Osteocyte (in vitro differentiated cells): ENCODE measurements at places on chromosomes 2 and 18. TPM values are rescaled to one million over a fixed set of nuclear protein-coding genes. Genes with fewer than 3 reads are reported as not detected.

IL1RL2 gene
- 0.21 TPM in 1 of 2 replicates, not detected in the other for total RNA-seq

GRCh38 chr2:220887876-220888275 lies 684.2 kb downstream of the EPHA4 start:
- H3K4me1 ChIP-seq = peaks cover 8% of the 10 kb centered on the region
- H3K27me3 ChIP-seq = no peaks in the 10 kb centered on the region
- no peak for DNase-seq
- no peak overlapping the region for H3K4me3 ChIP-seq
- H3K27ac ChIP-seq = no peak overlapping the region
- peaks cover 2% of the 10 kb centered on the region for H3K36me3 ChIP-seq

GRCh38 chr2:7011356-7012083 lies 94.3 kb downstream of the RNF144A start:
- DNase-seq = no peak
- H3K4me1 ChIP-seq = peaks cover 31% of the 10 kb centered on the region

- no peaks in the 10 kb centered on the region for H3K27me3 ChIP-seq
- no peak overlapping the region for H3K27ac ChIP-seq
- H3K4me1 ChIP-seq = no peaks in the 10 kb centered on the region
- H3K36me3 ChIP-seq = no peaks in the 10 kb centered on the region
- no peak overlapping the region for H3K4me3 ChIP-seq
- DNase-seq = no peak
These were observed 299.4 kb downstream of the ZNF516 start for GRCh38 chr18:76195601-76196000.

DNA sequence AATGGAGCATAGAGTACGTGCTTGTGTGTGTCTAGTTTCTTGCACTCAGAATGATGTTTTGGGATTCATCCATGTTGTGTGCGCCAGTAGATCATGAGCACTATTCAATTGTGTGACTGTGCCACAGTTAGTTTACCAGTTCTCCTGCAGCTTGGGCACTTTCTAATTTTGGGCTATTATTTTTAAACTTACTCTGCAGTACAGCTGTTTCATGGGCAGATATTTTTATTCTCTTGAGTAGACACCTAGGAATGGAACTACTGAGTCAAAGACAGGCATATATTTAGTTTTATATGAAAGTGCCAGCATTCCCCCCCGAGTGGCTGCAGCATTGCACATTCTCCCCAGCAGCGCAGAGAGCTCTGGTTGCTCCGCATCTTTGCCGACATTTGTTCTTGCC lies 74.8 kb downstream of the IL1R2 start:
- peaks cover 3% of the 10 kb centered on the region for H3K36me3 ChIP-seq
- H3K27me3 ChIP-seq = no peaks in the 10 kb centered on the region
- DNase-seq = no peak
- H3K27ac ChIP-seq = peak overlapping the region; percentile 97
- H3K4me1 ChIP-seq = peaks cover 61% of the 10 kb centered on the region

TMEM182 gene
- total RNA-seq = 2.7 and 3.1 TPM in 2 replicates

GRCh38 chr2:76517574-76517909 lies 806.8 kb upstream of the GCFC2 start:
- no peak for DNase-seq
- H3K27me3 ChIP-seq = no peaks in the 10 kb centered on the region
- no peak overlapping the region for H3K4me3 ChIP-seq
- H3K27ac ChIP-seq = no peak overlapping the region

DNA sequence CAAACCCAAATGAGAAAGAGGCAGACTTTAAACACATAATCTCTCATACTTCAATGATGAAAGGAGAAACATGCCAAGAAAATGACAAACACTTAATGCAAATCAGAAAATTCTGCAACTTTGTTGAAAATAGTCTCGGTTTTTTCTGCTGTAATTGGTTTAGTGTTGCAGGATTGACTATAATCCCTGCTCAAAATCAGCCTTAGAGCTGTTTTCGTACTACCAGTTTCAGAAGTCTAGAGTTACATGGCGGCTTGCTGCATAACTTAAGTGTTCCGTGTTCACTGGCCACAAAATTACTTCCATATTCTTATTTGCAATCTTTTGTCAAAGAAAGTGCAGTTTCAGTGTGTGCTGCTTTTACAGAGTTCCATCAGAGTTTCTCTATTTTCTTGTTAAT lies 48.9 kb upstream of the ITGAV start:
- no peaks in the 10 kb centered on the region for H3K36me3 ChIP-seq
- peaks cover 20% of the 10 kb centered on the region for H3K4me1 ChIP-seq
- peak overlapping the region; percentile 75 for H3K27ac ChIP-seq
- DNase-seq = no peak
- H3K4me3 ChIP-seq = peak overlapping the region; percentile 50
